Naive B cell (primary cell): ENCODE measurements at places on chromosomes 13 and 19. TPM values are rescaled to one million over a fixed set of nuclear protein-coding genes. Genes with fewer than 3 reads are reported as not detected.

GRCh38 chr13:75422028-75422427, 59.9 kb downstream of the TBC1D4 start:
- no peaks in the 10 kb centered on the region for H3K36me3 ChIP-seq
- peaks cover 17% of the 10 kb centered on the region for H3K27me3 ChIP-seq
- H3K27ac ChIP-seq, result no peak overlapping the region
- no peak overlapping the region for H3K4me3 ChIP-seq

GRCh38 chr13:27415116-27415515, 9.3 kb upstream of the GTF3A start:
- peaks cover 16% of the 10 kb centered on the region for H3K27me3 ChIP-seq
- no peaks in the 10 kb centered on the region for H3K4me1 ChIP-seq
- no peak for DNase-seq
- H3K36me3 ChIP-seq, result peaks cover 2% of the 10 kb centered on the region

SLITRK5 gene
- not detected for polyA plus RNA-seq

- H3K27ac ChIP-seq, result no peak overlapping the region
- H3K4me3 ChIP-seq, result no peak overlapping the region
- peaks cover 15% of the 10 kb centered on the region for H3K27me3 ChIP-seq
- no peaks in the 10 kb centered on the region for H3K4me1 ChIP-seq
- DNase-seq, result no peak
Observed at GRCh38 chr13:39879286-39880035, 224.0 kb downstream of the COG6 start.

DNA sequence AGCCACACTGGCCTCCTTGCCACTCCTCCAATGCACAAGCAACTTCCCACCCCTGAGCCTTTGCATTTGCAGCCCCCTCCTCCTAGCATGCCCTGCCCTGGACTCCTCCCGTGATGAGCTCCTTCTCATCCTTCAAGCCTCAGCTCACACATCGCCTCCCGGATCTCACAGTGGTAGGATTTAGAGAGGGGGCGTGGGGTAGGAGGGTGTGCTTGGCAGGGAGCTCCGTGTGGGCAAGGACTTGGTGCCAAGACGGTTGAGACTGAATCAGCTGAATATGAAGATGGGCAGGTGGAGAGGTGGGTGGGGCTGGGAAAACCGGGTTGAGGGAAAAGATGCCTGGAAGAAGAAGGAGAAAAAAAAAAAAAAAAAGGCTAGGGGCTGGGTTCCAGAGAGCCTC, 48.4 kb upstream of the ZNRF4 start:
- H3K4me1 ChIP-seq, result peaks cover 4% of the 10 kb centered on the region
- peaks cover 25% of the 10 kb centered on the region for H3K36me3 ChIP-seq
- H3K27me3 ChIP-seq, result peaks cover 30% of the 10 kb centered on the region
- H3K27ac ChIP-seq, result no peak overlapping the region
- H3K4me3 ChIP-seq, result no peak overlapping the region

DNA sequence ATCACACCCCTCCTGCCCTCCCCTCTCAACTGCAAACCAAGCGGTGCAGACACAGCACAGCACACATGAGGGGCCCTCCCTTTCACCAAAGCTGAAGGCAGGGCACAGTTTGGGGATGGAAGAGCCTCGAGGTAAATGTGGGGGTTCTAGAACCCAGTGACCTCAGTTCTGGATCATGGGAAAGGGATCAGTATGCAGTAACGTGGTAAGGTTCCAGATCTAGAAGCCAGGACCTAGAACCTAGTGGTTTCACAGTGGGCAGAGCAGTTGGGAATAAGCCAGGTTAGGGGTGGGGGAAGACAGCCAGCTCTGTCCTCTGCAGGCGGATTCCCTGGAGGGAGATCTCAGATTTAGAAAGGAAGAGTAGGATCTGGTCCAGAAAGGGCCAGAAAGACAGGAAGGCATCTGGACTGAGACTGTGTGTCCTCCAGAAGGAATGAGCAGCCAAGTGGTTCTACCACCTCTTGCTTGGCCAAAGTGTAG, 3.1 kb downstream of the FTL start:
- peaks cover 12% of the 10 kb centered on the region for H3K36me3 ChIP-seq
- peaks cover 49% of the 10 kb centered on the region for H3K4me1 ChIP-seq
- H3K4me3 ChIP-seq, result no peak overlapping the region
- no peak for DNase-seq

DNA sequence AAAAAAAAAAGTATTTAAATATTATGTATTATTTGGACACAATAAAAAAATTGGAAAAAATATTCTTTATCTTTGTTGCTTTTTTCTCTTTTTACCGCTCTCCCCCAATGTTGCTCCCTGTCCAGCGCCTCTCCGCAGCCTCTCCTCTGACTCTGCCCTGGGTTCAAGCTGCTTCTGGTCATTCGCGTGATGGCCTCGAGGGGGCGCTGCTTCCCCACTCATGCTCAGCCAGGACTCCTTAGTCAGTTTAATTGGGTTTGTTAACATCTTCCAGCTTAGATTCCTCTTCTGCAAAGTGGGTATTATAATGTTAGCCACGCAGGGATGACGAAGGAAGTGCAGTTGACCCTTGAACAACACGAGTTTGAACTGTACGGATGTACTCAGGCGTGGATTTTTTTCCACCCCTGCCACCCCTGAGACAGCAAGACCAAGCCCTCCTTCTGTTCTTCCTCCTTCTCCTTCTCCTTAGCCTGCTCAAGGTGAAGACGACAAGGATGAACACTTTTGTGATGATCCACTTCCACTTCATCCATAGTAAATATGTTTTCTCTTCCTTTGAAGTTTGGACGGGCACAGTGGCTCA, 4.9 kb upstream of the NWD1 start:
- peak; percentile 48 for DNase-seq
- H3K4me3 ChIP-seq, result peak overlapping the region; percentile 90
- no peaks in the 10 kb centered on the region for H3K27me3 ChIP-seq
- H3K36me3 ChIP-seq, result no peaks in the 10 kb centered on the region
- peaks cover 42% of the 10 kb centered on the region for H3K4me1 ChIP-seq
- peak overlapping the region; percentile 75 for H3K27ac ChIP-seq

GRCh38 chr19:2636897-2637683, 65.4 kb downstream of the GNG7 start:
- DNase-seq, result peak; percentile 75
- H3K27ac ChIP-seq, result peak overlapping the region; percentile 99
- H3K36me3 ChIP-seq, result no peaks in the 10 kb centered on the region
- H3K27me3 ChIP-seq, result no peaks in the 10 kb centered on the region
- peak overlapping the region; percentile 45 for H3K4me3 ChIP-seq
- peaks cover 77% of the 10 kb centered on the region for H3K4me1 ChIP-seq

- no peak overlapping the region for H3K4me3 ChIP-seq
- H3K36me3 ChIP-seq, result peaks cover 12% of the 10 kb centered on the region
- H3K27me3 ChIP-seq, result no peaks in the 10 kb centered on the region
- H3K4me1 ChIP-seq, result peaks cover 50% of the 10 kb centered on the region
Observed at GRCh38 chr19:41299755-41300089, 10.2 kb upstream of the CCDC97 start.

- no peaks in the 10 kb centered on the region for H3K27me3 ChIP-seq
- peaks cover 6% of the 10 kb centered on the region for H3K36me3 ChIP-seq
- H3K4me3 ChIP-seq, result no peak overlapping the region
- no peak for DNase-seq
- H3K4me1 ChIP-seq, result peaks cover 15% of the 10 kb centered on the region
Observed at GRCh38 chr19:55704494-55705245, 29.6 kb downstream of the EPN1 start.

GRCh38 chr13:33375421-33375820, 89.9 kb upstream of the STARD13 start:
- H3K27me3 ChIP-seq, result no peaks in the 10 kb centered on the region
- no peak overlapping the region for H3K4me3 ChIP-seq
- no peak overlapping the region for H3K27ac ChIP-seq
- DNase-seq, result no peak
- H3K4me1 ChIP-seq, result no peaks in the 10 kb centered on the region

GRCh38 chr19:32407004-32407992, 1.7 kb downstream of the DPY19L3 start:
- DNase-seq, result no peak
- no peaks in the 10 kb centered on the region for H3K36me3 ChIP-seq
- H3K27ac ChIP-seq, result peak overlapping the region; percentile 77
- H3K4me1 ChIP-seq, result peaks cover 36% of the 10 kb centered on the region

GRCh38 chr19:54393381-54393780, 21.9 kb upstream of the TTYH1 start:
- H3K4me1 ChIP-seq, result peaks cover 27% of the 10 kb centered on the region
- DNase-seq, result no peak
- no peak overlapping the region for H3K27ac ChIP-seq
- H3K36me3 ChIP-seq, result no peaks in the 10 kb centered on the region
- H3K27me3 ChIP-seq, result peaks cover 7% of the 10 kb centered on the region
- H3K4me3 ChIP-seq, result no peak overlapping the region

- H3K36me3 ChIP-seq, result no peaks in the 10 kb centered on the region
- H3K4me1 ChIP-seq, result no peaks in the 10 kb centered on the region
- no peaks in the 10 kb centered on the region for H3K27me3 ChIP-seq
- no peak overlapping the region for H3K27ac ChIP-seq
- H3K4me3 ChIP-seq, result no peak overlapping the region
Observed at GRCh38 chr13:93547886-93548285, 321.3 kb downstream of the GPC6 start.

- no peak overlapping the region for H3K4me3 ChIP-seq
- no peaks in the 10 kb centered on the region for H3K36me3 ChIP-seq
- no peak overlapping the region for H3K27ac ChIP-seq
- H3K27me3 ChIP-seq, result no peaks in the 10 kb centered on the region
- no peak for DNase-seq
Observed at GRCh38 chr13:98405107-98405571, 171.8 kb downstream of the STK24 start.

GRCh38 chr13:88014527-88014926, 343.4 kb downstream of the SLITRK5 start:
- DNase-seq, result no peak
- no peak overlapping the region for H3K27ac ChIP-seq
- H3K4me1 ChIP-seq, result no peaks in the 10 kb centered on the region
- H3K4me3 ChIP-seq, result no peak overlapping the region
- no peaks in the 10 kb centered on the region for H3K27me3 ChIP-seq
- no peaks in the 10 kb centered on the region for H3K36me3 ChIP-seq

PRR19 gene
- polyA plus RNA-seq, result not detected

GRCh38 chr19:39474139-39474620, 6.5 kb upstream of the TIMM50 start:
- peak; percentile 69 for DNase-seq
- peaks cover 25% of the 10 kb centered on the region for H3K36me3 ChIP-seq
- H3K27ac ChIP-seq, result no peak overlapping the region
- peak overlapping the region; percentile 69 for H3K4me3 ChIP-seq
- no peaks in the 10 kb centered on the region for H3K27me3 ChIP-seq
- H3K4me1 ChIP-seq, result peaks cover 16% of the 10 kb centered on the region

GRCh38 chr13:107977071-107977574, 238.2 kb downstream of the LIG4 start:
- no peak overlapping the region for H3K4me3 ChIP-seq
- H3K36me3 ChIP-seq, result no peaks in the 10 kb centered on the region
- peak overlapping the region; percentile 66 for H3K27ac ChIP-seq
- H3K27me3 ChIP-seq, result no peaks in the 10 kb centered on the region
- DNase-seq, result no peak

- peaks cover 8% of the 10 kb centered on the region for H3K4me1 ChIP-seq
- DNase-seq, result no peak
- H3K36me3 ChIP-seq, result peaks cover 11% of the 10 kb centered on the region
- H3K27me3 ChIP-seq, result no peaks in the 10 kb centered on the region
- H3K4me3 ChIP-seq, result no peak overlapping the region
Observed at GRCh38 chr19:2345794-2346663, 14.0 kb upstream of the TMPRSS9 start.

ATXN8OS gene
- polyA plus RNA-seq, result not detected

DNA sequence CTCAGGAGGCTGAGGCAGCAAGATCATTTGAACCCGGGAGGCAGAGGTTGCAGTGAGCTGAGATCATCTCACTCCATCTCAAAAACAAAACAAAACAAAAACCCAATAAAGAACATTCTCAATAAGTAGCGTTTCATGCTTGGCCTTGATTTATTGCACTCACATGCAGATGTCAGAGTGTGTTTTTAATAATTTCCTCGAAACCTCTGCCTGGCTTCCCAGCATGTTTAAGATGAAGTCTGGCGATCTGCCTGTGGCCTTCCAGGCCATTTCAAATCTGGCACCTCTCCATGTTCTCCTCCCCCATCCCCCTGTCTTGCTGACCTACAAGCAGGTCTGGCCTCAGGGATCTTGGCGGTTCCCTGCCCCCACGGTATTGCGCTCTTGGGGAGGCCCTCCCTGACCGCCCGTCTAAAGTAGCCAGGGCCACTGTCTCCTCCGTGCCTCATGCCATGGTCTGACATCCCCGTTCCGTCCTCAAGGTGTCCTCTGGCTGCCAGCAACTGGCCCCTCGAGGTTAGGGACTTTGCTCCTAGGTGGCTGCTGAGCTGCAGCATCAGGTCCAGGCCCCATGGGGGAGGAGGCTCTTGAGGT, 1.6 kb downstream of the WDR88 start:
- no peak overlapping the region for H3K4me3 ChIP-seq
- DNase-seq, result no peak
- no peak overlapping the region for H3K27ac ChIP-seq
- peaks cover 8% of the 10 kb centered on the region for H3K36me3 ChIP-seq

GRCh38 chr19:10454267-10454666, 33.9 kb downstream of the PDE4A start:
- no peak overlapping the region for H3K27ac ChIP-seq
- no peak overlapping the region for H3K4me3 ChIP-seq
- H3K27me3 ChIP-seq, result peaks cover 28% of the 10 kb centered on the region
- no peak for DNase-seq
- no peaks in the 10 kb centered on the region for H3K4me1 ChIP-seq

- peaks cover 31% of the 10 kb centered on the region for H3K36me3 ChIP-seq
- no peak for DNase-seq
- H3K27me3 ChIP-seq, result no peaks in the 10 kb centered on the region
- H3K4me3 ChIP-seq, result no peak overlapping the region
- H3K27ac ChIP-seq, result peak overlapping the region; percentile 3
Observed at GRCh38 chr19:52621376-52621775, 16.8 kb downstream of the ZNF83 start.

GRCh38 chr19:58450856-58451357, 515 bp upstream of the ZNF324B start:
- no peaks in the 10 kb centered on the region for H3K36me3 ChIP-seq
- peak overlapping the region; percentile 87 for H3K27ac ChIP-seq
- H3K4me1 ChIP-seq, result peaks cover 18% of the 10 kb centered on the region
- H3K27me3 ChIP-seq, result peaks cover 20% of the 10 kb centered on the region
- DNase-seq, result no peak
